ENCODE measurements at places on chromosomes 3 and 15.

DNA sequence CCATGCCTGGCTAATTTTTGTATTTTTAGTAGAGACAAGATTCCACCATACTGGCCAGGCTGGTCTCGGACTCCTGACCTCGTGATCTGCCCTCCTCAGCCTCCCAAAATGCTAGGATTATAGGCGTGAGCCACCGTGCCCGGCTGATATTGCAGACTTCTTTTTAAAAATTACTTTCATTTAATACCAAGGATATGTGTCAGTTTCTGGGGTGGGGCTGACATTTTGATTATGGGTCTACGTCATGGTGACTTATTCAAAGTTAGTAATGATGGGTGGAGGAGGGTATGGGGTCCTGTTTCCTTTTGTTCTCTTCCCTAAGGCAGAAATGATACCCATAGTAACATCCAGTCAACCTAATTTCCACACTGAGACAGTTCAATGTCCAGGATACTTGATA is 34.7 kb downstream of the GBE1 start:
- DNase-seq, result no peak

GRCh38 chr15:65328506-65329287 is 24.2 kb downstream of the RNU5B-1 start:
- DNase-seq, result no peak

- no peak for DNase-seq
These were observed 516.7 kb downstream of the FOXP1 start for GRCh38 chr3:71066849-71067261.

- DNase-seq, result no peak
These were observed 35.5 kb downstream of the CYFIP1 start for GRCh38 chr15:22944651-22945050.

GRCh38 chr3:116836286-116836685 is 126.7 kb downstream of the TUSC7 start:
- no peak for DNase-seq

GRCh38 chr3:139132976-139133375 is 88.3 kb upstream of the PRR23C start:
- DNase-seq, result no peak

- no peak for DNase-seq
These were observed 573.3 kb downstream of the MCTP2 start for GRCh38 chr15:94804613-94805012.

DNA sequence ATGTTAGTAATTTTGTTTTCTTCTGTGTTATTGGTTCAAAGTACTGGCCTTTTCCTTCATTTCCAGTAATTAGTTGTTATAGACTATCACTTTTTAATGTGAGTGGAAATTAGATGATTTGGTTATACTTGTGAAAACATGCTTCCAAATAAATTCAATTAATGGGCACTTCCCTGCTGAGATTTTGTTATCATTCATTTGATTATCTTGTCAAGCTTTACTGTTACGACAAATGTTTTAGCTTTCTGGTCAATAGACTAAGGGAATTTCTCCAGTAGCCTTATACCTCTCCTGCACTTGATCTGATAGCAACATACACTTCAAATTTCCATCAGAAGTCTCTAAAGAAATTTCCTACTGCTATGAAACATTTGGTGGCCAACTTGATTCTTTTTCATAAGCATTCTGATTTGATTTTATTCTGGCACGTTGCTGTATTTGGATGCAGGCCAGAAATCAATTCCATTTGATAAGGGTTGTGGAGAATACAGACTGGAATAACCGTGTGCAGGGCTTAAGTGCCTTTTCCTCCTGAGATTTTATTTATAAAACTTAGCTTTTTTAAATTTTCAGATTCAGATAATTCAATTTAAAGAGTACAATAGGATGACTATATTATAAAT is 573.8 kb upstream of the NAALADL2 start:
- no peak for DNase-seq

DNA sequence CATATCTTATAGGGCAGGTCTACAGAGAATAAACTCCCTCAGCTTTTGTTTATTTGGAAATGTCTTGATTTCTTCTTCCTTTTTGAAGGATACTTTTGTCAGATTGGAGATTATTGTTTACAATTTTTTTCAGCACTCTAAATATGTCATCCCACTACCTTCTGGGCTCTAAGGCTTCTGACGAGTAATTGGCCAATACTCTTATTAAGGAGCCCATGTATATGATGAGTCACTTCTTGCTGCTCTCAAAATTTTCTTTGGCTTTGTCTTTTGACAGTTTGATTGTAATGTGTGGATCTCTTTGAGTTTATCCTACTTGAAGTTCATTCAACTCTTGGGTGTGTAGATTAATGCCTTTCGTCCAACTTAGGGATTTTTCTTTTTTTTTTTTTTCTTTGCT is 28.9 kb upstream of the CD200R1L start:
- DNase-seq, result no peak

DNA sequence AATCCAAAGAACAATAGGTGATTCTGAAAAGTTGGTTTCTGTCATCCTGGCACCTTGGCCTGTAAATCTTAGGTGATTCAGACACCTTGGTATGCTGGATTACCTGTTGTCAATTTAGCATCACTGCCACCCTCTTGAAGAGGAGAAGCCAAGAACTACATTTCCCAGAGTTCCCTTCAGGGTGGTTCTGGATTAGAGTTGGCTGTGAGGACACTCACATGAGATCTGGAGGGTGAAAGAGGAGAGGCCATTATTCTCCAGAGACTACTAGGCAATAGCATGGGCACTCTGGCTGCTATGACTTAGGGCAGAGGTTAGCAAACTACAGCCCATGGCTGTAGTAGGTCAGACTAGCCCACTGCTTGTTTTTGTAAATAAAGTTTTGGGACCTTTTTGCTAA is 41.7 kb upstream of the CORO2B start:
- no peak for DNase-seq

GRCh38 chr3:33826688-33827087 is 28.3 kb downstream of the PDCD6IP start:
- no peak for DNase-seq

- DNase-seq, result no peak
These were observed 50.6 kb downstream of the SERP1 start for GRCh38 chr3:150495563-150496168.

DNA sequence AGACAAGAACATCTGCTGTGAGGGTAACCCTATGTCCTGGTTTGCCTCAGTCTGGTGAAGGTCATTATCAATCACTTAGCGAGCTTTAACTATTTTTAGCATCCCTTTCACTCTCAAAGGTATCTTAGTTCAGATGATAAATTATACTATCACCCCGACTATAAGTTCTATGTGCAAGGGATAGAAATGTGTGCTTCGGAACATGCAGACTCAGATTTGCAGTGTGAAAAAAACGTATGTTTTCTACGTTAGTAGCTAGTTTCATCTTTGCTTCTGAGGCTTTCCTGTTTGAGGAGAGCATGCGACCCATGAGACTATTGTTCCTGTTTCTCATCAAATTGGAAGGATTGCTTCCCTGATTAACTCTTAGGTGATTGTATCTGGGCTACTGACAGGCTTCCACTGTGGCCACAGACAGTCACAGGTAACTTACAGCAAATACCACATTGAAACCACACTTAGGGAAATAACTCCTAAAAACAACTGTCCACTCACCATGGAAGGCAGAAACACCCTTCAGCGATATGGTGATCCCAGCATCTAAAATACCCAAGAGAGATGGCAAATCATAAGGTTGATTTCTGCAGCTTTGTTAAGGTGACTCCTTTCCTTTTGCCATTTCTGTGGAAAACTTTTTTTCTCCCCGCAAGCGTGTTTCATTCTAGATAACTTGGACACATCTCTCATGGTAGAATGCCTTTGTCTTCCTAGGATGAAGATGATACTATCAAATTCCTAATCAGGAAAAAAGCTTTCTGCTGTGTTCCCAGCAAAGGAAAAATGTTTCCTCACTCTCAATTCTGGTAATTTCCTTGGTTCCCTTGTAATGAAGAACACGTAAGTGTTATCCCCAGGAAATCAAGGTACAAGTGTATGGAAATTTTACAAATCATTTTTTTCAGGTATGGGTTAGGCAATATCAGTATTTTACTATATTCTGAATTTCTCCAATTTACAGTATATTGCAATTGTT is 5.2 kb downstream of the GCSAM start:
- DNase-seq, result no peak

DNA sequence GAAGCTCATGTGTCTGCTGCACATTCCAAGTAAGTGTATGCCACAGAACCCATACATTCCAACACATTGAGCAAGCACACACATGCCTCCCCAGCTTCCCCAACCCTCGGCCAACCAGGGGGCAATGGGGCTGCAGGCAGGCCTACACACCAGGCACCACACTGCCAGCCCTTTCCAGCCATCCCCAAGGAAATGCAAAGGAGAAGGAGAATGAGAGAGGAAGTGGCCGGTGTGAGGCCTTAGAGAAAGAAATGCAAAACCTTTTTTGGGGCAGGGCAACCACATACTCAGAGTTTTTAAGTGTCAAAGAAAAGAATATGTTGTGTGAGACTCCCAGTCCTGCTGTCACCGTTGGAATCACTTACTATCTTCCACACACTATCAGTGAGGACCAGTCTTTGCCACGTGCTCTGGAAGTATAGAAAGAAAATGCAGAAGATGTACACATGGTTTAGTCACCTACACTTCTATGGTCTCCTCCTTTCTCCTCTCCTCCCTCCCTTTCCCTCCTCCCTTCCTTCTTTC is 11.1 kb downstream of the IGF2BP2 start:
- DNase-seq, result no peak

- DNase-seq, result no peak
These were observed 15.8 kb upstream of the KBTBD12 start for GRCh38 chr3:127899200-127899599.

DNA sequence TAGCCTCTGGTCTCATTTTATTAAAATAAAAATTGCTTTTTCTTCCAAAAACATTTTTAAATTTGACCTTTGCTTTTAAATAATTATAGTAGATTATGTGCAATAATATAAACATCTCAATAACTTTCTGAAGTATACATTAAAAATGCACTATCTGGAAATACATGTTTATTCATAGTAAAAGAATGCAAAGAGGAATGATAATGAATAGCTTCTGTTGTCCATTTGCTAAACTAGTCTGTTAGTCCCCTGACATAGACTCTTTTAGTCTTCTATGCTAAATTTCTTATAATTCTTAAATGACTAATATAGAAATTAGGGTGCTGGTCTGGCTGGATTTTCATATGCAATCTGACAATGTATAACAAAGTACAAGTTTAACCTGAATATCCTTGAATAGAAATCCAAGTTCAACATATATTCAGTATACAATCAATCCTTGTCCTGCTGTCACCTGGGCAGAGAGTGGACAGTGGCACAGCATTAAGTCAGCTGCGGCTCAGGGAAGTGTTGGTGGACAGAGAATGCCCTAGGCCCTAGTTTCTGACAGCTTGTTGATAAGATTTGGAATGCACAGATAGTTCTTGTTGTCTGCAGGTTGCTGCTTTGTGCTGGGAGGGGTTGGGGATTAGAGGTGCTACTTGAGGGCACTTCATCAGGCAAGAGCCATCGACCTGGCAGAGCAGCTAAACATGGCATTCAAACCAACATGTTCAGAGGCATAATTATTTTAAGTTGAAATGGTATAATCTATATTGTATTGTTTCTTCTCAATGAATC is 161.7 kb downstream of the MBNL1 start:
- no peak for DNase-seq

DNA sequence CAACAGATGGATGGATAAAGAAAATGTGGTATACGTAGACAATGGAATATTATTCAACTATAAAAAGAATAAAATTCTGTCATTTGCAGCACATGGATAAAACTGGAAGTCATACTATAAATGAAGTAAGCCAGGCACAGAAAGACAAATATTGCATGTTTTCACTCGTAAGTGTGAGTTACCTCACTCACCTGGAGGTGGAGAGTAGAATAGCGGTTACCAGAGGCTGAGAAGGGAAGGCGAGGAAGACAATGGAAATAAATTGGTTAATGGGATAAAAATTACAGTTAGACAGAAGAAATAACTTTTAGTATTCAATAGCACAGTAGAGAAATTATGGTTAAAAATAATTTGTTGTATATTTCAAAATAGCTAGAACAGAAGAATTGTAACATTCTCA is 141.6 kb downstream of the EFHB start:
- no peak for DNase-seq

- DNase-seq, result no peak
These were observed 110.4 kb downstream of the EDEM1 start for GRCh38 chr3:5297895-5298294.

DNA sequence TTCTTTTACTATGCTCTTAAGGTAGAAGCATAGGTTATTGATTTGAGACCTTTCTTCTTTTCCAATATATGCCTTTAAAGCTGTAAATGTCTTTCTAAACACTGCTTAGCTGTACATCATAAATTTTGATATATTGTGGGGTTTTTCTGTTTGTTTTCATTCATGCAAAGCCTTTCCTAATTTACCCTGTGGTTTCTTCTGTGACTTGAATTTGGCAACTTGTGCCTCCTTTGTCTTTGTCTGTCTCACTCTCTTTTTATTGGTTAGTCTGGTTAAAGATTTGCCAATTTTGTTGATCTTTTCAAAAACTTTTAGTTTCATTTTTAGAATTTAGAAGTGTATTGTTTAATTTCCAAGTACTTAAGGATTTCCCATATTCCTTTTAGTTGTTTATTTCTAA is 343.1 kb downstream of the OXSM start:
- DNase-seq, result no peak

DNA sequence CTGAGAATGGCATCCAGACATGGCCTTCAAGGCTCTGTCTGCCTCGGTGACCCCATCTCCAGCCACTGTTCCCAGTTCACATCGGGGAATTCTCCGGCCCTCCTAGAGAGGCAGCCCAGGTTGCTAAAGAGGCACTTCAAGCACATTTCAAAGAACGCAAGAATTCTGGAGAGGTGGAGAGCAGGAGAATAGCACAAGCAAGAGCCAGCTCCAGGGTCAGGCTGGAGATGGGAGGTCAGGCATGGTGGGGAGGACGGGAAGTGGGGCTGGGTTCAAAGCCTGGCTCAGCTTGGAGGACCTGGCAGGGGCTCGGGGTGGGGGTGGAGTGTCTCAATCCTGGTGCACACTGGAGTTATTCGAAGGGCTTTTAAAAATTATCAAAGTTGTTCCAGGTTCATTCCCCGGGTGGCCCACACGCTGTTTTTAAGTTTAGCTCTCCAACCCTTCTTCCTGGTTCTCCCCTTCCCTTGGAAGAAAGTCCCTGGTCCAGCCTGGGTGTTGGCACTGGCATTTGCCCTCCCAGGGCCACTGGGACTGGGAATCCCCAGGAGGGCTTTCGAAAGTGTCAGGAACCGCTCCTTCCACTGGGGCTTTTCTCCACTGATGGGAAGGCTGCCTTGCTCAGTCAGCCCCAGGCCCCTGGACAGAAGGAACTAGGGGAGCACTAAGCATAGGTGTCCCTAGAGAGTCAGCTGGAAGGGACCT is 35.8 kb downstream of the ZNF710 start:
- no peak for DNase-seq

DNA sequence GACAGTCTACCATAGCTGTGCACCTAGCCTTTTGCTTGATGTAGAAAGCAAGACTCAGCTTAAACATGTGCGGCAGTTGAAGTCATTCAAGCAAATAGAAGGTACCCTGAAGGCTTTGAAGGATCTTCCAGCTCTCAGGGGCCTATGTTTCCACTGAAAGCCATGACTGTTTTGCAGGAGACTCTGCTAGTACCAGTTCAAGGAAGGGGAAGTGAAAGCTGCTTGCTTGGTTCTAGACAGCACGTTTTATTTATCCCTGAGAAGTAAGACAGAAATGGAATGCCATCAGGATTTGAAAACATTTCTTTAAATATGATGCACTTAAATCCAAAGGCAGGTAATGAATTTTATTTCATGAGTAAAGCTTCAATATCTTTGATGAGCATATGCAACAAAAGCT is 311.4 kb downstream of the PDCD6IP start:
- no peak for DNase-seq

- no peak for DNase-seq
These were observed 419 bp upstream of the CALML4 start for GRCh38 chr15:68205558-68205944.

GRCh38 chr3:73258057-73258456 is 196.6 kb downstream of the EBLN2 start:
- no peak for DNase-seq

GRCh38 chr3:105304487-105304886 is 62.2 kb upstream of the ALCAM start:
- DNase-seq, result no peak

All from stimulated activated CD4-positive, alpha-beta T cell treated with anti-CD3 and anti-CD28 coated beads, Interleukin-15, amount 100 ng/mL, for 1 hour (primary cell).